ENCODE measurements at places on chromosomes 16 and 17.

GRCh38 chr17:18187821-18188761 is 4.5 kb downstream of the ALKBH5 start:
- peak; percentile 52 for DNase-seq

GRCh38 chr17:56158344-56158743 is 5.1 kb downstream of the ANKFN1 start:
- DNase-seq: no peak

DNA sequence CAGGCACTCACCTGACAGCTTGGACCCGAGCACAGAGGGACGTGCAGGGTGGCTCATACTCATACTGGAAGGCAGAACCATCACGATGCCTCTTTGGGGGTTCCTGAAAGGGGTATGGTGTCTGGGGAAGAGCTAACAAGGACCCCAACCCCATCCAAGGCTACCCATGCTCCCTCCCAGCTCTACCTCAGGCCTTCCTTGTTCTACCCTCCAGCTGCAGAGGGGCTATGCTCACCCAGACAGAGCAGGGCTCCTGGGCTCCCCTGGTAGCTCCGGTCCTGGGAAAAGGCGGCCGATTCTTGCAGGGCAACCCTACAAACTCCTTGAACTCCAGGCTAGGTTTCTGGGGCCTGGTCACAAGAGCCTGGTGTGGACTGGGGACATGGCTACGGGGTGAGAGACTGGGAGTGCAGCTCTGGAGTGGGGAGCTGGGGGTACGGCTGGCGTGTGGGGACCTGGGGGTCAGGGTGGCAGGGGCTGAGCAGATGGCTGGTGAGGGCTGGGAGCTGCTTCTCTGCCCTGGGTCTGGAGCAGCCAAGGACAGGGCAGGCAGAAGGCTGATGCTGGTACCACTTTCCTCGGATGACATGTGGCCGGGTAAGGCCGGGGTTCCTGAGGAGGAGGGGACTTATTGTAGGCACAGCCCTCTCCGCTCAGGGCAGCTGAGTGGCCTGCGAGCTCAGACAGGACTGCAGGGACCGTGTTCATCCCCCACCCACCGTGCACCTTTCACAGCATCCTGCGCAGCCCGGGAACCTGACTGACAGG is 2.1 kb downstream of the ACD start:
- no peak for DNase-seq

GRCh38 chr17:30524847-30525246 is 47.6 kb downstream of the GOSR1 start:
- DNase-seq: peak; percentile 41

DNA sequence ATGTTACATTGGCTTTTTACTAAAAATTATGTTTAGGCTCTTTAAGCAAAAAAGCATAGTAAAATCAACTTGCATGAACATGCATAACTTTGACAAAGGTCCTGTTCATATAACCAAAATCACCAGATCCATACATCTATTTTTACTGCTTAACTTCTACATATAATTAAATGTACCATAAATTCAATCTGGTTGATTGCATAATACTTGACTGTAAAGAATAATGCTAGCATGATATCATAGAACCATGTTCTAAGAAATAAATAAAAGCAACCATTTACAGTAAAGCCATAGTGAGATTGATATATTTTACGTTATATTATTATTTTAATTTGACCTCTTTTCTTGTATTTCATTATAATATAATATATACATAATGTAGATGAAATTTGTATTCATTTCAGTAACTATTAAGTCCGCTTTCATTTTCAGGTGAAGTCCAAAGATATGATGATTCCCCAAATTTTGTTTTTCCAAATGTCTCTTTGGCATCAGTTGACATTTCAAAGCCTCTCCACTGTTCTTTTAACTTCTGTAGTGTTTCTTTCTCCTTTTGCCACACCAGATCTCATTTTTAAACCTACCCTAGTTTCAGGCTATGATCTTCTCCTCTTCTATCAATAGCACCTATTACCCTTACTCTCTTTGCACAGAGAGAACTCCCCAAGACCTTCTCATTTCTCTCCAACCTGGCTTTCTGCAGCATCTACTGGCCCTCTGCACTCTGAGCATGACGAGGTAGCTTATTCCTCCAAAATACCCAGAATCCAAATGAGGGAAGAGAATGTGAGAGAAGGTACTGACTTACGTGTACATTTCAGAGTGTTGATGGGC is 1.8 kb downstream of the APOH start:
- DNase-seq: no peak

- no peak for DNase-seq
Measured at GRCh38 chr16:14436401-14436955, 193.6 kb downstream of the PARN start.

DNA sequence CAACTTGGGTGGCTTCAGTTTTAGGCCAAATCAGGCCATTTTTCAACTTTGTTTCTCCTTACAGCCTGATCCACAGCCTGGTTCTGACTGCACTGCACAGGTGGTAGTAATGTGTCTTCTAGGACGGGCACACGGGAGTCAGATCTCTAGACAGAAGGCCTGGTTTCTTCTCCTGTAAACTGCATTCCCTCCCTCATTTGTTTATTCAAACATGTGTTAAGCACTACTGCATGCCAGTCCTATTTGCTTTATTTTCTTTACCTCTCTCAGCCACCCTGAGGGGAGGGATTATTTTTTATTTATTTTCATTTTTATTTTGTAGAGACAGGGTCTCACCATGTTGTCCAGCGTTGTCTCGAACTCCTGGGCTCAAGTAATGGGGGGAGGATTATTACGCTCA is 6.3 kb upstream of the KSR1 start:
- no peak for DNase-seq

- no peak for DNase-seq
Measured at GRCh38 chr17:30422171-30422570, 43.4 kb downstream of the CPD start.

DNA sequence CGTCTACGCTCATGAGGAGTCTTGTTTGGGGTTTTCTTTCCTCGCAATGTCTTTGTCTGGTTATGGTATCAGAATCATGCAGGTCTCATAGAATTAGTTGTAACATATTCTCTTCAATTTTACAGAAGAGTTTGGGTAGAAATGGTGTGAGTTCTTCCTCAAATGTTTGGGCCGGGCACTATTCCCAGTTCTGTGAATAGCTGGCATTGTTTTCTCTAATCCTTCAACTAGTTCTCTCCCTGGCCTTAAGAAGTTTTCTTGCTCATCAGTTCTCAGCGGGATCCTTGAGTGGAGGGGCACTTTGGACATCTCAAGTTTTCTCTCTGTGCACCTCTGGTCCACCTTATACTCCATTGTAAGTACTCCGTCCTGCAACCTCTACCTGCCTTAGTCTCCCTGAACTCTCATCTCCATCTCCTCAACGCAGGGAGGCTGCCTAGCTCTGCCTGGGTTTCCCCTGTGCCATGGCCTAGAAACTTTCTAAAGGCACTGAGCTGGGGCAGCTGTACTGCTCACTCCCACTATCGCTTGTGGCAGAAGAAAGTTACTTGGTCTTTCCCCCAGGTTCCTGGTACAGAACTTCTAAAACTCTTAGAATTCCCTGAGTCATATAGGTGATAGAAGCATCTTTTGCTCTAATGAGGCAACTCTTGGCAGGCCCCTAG is 16.9 kb downstream of the NSMCE1 start:
- DNase-seq: no peak

- DNase-seq: peak; percentile 80
Measured at GRCh38 chr16:66511602-66512271, 38.2 kb downstream of the TK2 start.

- no peak for DNase-seq
Measured at GRCh38 chr16:68035227-68035626, 12.1 kb downstream of the DUS2 start.

- no peak for DNase-seq
Measured at GRCh38 chr16:53849994-53850393, 146.0 kb downstream of the FTO start.

DNA sequence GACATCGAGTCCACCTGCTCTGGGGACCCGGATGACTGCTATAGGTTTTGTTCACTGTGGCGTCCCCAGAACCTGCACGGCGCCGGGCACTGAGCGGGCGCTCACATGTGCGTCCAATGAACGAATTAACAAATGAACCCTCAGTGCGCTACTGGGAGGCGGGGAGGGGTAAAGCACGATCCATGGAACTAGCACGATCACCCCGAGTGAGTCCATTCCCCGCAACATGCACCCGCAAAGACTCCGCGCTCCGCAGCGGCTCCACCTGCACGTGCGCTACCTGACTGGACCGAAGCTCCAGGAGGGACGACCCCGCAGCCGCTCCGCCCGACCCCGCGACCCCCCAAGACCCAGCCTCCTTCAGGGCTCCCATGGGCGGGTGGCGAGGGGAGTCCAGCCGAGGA is 491 bp downstream of the TRAP1 start:
- DNase-seq: no peak

DNA sequence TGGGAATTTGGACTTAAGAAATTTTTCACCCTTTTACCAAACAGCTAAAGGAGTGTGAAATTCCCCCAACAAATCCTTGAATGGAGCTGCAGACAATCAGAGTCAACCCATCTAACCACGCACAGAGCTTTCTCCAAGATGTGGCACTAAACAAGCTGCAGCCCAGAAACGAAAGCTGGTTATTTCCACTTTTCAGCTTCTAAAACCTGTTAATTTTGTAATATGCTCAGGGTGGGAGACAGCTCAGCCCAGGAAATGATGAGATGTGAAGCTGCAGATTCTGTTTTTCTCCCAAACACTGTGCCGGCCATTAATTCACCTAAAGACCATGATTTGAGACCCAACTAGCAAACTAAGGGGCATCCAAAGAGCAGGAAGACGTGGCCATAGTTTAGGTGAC is 33.2 kb upstream of the ABR start:
- no peak for DNase-seq
